AG08395 (cell line): ENCODE measurements at places on chromosomes 2 and 18.

GRCh38 chr2:194135463-194135862, 1521.6 kb upstream of the SLC39A10 start:
- DNase-seq: no peak

DNA sequence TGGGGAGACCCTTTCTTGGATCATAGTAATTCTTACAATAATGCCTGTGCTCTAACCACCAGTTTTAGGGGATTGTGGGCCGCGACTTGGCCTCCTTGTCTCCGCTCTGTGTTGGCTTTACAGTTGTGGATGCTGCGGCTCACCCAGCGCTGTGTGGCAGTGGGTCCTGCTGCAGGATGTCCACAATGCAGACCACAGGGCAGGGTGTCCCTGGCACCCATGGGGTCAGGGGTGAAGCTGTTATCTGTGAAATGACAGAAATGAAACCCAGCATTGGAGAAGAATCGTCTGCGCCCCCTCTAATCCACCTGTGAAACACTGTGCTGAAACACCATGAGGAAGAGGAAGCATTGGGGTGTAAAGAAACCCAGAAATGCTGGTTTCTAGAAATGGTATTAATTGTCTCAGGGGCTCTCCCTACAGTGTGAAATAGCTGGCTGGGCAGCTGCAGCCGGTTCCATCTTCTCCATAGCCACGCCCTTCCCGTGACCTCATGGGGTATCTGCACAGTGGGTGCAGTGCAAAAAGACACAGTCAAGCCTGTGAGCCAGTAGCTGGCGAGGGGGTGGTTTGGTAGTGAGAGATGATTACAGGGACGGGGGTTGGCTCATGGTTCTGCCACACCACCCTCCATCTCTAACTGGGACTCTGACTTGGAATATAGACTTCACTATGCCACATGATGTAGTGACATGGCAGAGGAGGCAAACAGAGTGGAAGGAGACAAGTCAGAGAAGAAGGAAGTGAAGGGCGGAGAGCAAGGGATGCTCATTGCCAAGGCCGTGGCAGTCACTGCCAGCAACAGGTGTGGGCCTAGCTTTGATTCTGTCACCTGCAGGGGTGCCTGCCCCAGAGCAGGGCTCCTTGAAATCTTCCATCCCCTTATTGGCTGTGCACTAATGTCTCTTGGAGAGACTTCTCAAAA, 16.2 kb downstream of the INPP4A start:
- no peak for DNase-seq

- DNase-seq: no peak
Measured at GRCh38 chr2:166831930-166832329, 56.4 kb upstream of the XIRP2 start.

GRCh38 chr2:234483568-234484251, 13.2 kb downstream of the ARL4C start:
- no peak for DNase-seq

DNA sequence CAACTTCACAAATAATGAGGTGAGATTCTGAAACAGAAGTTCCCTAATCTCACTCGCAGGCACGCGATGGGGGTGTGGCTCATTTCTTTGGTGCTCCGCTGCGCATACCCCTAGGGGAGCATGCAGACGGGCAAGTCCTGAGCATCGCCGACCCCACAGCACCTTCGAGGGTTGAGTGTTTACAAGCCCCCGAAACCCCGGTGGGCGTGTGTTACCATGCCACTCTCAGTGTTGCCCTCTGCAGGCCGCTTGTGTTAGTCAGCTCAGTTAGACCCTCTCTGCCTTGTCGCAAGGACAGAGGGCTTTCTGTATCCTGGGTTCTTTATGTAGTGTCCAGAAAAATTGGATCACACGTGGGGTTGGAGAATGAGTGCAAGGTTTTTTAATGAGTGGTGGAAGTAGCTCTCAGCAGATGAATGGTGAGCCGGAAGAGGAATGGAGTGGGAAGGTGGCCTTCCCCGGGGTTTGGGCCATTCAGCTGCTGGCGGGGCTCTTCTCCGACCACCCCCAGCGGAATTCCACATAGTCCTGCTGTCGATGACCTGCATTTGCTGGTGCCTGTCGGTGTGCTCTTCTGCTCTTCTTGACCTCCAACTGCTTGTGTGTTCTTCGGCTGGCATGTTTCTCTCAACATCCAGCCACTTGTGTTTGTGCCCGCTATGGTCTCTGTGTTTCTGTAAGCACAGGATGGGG, 191.3 kb downstream of the RPRM start:
- DNase-seq: no peak

- DNase-seq: no peak
Measured at GRCh38 chr2:55093381-55093780, 43.1 kb upstream of the RTN4 start.

- DNase-seq: no peak
Measured at GRCh38 chr18:29560270-29560669, 1383.3 kb upstream of the CDH2 start.

GRCh38 chr2:41958251-41958650, 89.6 kb upstream of the PKDCC start:
- no peak for DNase-seq

DNA sequence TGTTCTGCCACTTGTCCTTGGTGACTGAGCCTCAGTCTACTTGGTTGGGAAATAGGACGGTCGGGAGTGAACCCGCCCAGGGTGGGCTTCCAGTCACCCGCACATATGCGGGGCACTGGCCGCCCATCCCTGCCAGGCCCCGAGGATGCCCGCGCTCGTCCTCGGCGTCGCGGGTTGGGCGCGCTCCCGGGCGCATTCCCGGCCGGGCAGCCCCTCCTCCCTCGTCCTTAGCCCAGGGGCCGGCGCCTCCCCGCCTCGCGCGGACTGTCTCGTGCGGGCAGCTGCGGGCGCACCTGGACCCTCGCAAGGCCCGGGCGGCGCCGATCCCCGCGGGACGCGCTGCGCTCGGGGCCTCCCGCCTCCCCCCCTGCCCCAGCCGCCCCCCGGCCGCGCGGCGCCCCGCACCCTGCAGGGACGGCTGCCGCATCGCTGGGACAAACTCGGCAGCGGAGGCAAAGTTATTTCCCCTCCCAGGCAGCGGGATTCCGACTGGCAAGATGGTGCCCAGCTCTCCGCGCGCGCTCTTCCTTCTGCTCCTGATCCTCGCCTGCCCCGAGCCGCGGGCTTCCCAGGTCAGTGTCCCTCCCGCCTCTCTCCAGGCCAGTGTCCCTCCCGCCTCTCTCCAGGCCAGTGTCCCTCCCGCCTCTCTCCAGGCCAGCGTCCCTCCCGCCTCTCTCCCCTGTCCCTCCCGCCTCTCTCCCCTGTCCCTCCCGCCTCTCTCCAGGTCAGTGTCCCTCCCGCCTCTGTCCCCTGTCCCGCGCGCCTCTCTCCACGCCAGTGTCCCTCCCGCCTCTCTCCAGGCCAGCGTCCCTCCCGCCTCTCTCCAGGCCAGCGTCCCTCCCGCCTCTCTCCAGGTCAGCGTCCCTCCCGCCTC, at the start of gene FBLN7:
Gene FBLN7, plus strand, starts transcription at position 227 of the 874 bp plus-strand sequence. Its CDS starts 271 bp downstream, at position 498.
- peak; percentile 50 for DNase-seq
